ENCODE measurements at places on chromosomes 12 and 14. TPM values are rescaled to one million over a fixed set of nuclear protein-coding genes. Genes with fewer than 3 reads are reported as not detected.
A peak's percentile ranks its signal among the peaks of the same experiment; 100 is the strongest.

Gene SLCO1B1
- total RNA-seq: 0.21 TPM

Gene SYNDIG1L
- total RNA-seq: not detected

Gene STON2
- total RNA-seq: 24.0 TPM

GRCh38 chr14:76781648-76782051 is 20.4 kb downstream of the VASH1 start:
- DNase-seq: no peak

Gene LRP1-AS
- not detected for total RNA-seq

GRCh38 chr12:120972870-120973543 is 5.3 kb upstream of the HNF1A start:
- DNase-seq: peak; percentile 29

Gene GARIN6
- total RNA-seq: not detected

DNA sequence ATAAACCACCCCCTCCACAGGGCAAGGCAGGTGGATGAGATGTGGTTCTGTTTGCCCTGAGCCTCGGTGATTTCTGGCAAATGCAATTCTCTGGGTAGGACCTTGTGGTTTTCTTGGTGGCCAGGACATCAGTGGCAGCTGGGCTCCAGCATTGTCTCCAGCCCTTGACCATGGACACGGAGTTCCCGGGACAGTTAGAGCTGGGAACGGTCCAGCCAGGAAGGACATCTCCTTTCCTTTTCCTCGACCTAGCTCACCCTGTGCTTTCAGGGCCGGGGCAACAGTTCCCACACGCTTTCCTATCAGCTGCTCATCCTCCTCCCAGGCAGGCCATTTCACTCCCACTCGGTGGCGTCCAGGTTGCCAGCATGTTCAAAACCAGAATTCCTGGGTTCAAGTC is 9.2 kb downstream of the SERPINA4 start:
- DNase-seq: no peak

GRCh38 chr12:14043776-14044175 is 62.4 kb upstream of the GRIN2B start:
- DNase-seq: no peak

- no peak for DNase-seq
These were observed 15.6 kb upstream of the RFLNA start for GRCh38 chr12:124279315-124279714.

Gene TIGAR
- 15.4 TPM for total RNA-seq

GRCh38 chr14:75070383-75070782 is 942 bp downstream of the ZC2HC1C start:
- DNase-seq: no peak

DNA sequence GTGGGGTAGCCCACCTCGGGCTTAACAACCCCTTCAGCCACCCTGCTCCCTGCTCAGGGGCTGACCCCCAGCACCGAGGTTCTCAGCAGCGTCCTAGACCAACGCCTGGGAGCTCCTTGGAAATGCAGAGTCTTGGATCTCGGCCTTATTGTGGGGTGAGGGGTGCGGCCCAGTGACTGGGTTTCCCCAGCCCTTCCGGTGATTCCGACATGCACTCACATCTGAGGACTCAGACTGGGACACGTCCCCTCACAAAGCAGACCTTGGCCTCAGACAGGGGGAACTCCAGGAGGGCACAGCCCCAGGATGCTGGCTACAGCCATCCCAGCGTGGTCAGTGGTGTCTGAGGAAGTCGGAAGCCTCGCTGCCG is 117.7 kb downstream of the RFLNA start:
- DNase-seq: no peak

Gene RNFT2
- 79.9 TPM for total RNA-seq

Gene SLC7A8
- total RNA-seq: 9.4 TPM

- no peak for DNase-seq
These were observed 179.8 kb upstream of the DYRK2 start for GRCh38 chr12:67468549-67469245.

Gene ARHGAP9
- total RNA-seq: 0.56 TPM

DNA sequence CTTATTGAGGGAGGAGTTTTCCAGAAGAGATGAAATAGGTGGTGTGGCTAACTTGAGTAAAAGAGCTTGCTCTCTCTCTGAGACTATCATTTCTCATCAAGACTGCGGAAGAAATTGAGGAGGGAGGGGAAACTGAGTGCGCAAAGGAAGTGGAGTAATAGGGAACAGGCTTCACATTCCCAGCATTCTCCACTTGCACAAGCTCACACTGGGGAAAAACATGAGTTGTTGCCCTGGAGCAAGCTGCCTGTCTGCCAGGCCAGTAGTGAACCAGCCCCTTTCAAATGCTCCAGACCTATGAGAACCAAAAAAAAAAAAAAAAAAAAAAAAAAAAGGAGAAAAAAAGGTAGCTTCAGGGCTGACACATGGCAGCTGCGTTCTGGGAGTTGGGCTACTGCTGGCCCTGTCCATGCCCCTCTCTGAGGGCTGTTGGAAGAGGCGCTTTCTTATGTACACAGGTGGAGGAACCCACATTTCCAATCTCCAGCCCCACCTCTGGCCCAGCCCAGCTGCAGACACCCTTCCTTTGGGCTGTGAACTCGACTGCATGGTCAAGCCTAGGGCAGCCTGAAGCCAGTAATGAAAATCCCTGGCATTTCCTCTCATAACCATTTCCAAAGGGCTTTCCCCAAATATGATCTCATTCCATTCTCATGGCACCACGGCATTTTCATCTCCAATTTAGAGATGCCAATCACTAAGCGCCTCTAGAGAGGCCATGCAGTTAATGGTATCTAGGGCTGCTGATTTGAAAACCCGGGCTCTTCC is 32.5 kb upstream of the EMP1 start:
- no peak for DNase-seq

GRCh38 chr14:85454226-85454813 is 75.6 kb upstream of the FLRT2 start:
- no peak for DNase-seq

DNA sequence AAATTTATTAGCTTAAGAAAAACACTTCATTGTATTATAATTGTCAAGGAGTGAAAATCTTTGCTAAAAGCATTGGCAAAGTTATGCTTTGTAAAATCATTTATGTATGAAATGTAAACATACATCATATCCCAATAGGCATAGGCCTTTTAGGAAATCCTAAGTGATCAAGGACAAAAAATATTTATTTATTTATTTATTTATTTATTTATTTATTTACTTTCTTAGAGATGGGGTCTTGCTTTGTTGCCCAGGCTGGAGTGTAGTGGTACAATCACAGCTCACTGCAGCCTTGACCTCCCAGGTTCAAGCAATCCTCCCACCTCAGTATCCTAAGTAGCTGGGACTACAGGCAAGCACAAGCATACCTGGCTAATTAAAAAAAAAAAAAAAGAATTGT is 32.0 kb upstream of the DLGAP5 start:
- no peak for DNase-seq

- no peak for DNase-seq
These were observed 62.2 kb downstream of the SOX5 start for GRCh38 chr12:23887055-23887835.

- DNase-seq: no peak
These were observed 15.5 kb upstream of the PAPOLA start for GRCh38 chr14:96486705-96487104.

Gene LRTM2
- total RNA-seq: not detected

GRCh38 chr14:24710403-24711112 is 76.6 kb upstream of the GZMB start:
- DNase-seq: peak; percentile 51

DNA sequence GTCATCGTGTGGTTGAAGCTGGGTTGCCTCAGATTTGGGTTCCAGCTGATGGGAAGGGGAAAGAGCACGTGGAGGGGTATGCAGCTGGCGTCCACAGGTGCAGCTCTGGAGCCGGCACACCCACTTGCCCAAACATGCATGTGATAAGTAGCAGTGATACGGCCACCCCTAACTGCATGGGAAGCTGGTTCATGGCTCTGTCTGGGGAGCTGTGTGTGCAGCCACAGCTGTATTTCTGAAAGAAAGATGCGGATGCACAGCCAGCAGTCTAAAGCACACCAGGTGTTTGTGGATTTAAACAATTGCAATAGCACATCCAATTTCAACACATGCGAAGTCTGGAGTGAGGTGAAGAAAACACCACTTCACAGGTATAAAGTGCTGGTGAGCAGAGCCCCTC is 181.4 kb downstream of the EFCAB11 start:
- no peak for DNase-seq

DNA sequence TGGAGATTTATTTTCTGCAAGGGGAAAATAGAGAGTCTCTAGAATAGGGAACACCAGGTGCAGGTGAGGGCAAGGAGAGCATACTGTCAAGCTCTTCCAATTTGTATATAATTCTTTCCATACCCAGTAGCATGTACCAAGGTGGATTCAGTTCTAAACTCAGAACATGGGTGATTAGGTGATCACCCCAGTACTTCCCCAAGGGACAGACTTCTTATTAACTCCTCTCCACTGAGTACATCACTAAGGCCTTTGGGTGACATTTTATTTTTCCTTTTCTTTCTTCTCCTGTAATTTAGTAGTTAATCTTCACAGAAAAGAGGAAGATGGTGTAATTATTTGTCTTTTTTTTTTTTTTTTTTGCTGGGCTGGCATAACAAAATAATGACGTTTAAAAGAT is 54.2 kb downstream of the DIP2B start:
- DNase-seq: no peak

DNA sequence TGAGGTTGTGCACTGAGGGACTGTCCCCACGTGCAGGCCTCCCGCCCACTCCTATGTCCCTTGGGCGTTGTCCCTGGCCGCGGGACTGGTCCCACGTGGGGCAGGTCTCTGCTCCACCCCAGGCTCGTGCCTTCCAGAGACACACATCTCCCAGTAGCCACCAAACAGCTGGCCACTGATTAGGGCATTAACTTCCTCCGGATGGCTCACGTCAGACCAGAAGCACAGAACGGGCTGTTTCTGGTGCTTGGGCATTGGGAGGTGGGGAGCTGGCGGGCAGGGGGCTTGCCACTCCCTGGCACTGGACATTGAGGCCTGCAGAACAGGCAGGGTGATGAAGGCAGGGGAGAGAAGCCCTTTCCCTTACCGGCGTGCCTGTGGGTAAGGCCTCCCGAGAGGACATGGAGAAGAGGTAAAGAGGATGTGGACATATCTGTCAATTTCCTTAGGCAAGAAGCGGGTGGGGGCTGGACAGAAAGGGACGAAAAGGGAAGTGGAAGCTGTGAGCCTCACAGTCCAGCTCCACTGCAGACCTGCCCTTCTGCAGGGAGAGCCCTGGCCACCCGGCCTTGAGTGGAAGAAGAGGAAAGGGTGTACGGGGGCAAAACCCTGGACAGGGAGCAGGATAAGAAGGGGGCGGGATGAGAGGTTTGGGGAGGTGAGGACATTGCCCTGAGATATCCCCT is 101.2 kb downstream of the NINJ2 start:
- DNase-seq: no peak

Gene GLS2
- total RNA-seq: 0.30 TPM

DNA sequence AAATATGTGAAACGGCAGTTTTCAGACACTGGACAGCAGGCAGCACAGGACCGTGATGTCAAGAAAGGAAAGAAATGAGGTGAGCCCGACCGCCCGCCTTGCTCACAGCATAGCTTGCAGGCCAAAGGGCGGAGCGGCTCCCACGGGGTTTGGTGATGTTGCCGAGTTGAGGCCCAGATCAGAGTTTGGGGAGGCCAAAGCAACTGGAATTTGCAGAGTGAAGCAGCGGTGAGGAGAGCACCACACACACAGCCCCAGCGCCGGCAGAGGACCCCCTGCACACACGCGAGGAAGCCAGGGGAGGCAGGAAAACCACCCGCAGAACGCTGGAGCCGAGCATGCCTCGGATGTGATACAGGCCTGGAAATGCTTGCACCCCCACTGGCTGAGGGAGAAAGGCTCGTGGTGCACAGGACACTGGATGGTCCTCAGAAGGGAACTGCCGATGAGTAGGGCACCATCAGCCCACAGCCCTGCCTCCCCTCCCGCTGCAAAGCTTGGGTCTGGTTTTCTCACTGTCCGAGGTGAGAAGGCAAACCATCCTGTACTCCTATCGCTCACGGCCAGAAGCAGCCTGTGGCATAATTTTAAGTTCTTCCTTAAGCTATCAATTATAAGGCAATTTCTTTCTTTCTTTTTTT is 25.7 kb upstream of the PLD4 start:
- no peak for DNase-seq

Gene CCDC38
- not detected for total RNA-seq

- DNase-seq: no peak
These were observed 7.7 kb downstream of the RARG start for GRCh38 chr12:53224061-53224896.

- no peak for DNase-seq
These were observed 68.3 kb upstream of the TRHDE start for GRCh38 chr12:72203764-72204335.

DNA sequence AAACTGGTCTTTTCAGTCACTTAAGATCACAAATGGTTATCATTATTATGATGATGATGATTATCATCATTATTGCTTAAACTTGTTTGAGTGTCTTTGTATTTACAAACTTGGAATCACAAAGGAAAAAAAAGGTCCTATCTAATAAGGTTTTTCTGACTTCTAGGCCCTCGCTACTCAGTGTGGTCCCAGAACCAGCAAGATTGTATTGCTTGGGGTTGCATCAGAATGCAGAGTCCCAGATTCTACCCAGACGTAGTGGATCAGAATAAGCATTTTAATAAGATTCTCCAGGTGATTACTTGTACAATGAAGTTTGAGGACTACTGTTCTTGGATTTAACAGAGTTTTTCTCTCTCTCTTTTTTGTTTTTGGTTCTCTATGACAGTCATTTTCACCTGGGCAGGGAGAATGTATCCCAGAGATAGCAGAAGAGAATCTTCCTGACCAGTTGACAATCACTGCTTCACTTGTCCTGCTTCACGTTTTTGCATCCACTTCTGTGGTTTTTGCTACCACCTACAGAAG is 29.3 kb upstream of the PPP1R12A start:
- no peak for DNase-seq

Gene ALDH2
- total RNA-seq: 62.8 TPM

Measured in neural crest cell (in vitro differentiated cells).